ENCODE measurements at places on chromosomes 3 and 15.

- DNase-seq = no peak
Measured at GRCh38 chr3:51798411-51798963, 19.4 kb upstream of the IQCF6 start.

- DNase-seq = no peak
Measured at GRCh38 chr15:99929266-99929665, 196.0 kb upstream of the LYSMD4 start.

DNA sequence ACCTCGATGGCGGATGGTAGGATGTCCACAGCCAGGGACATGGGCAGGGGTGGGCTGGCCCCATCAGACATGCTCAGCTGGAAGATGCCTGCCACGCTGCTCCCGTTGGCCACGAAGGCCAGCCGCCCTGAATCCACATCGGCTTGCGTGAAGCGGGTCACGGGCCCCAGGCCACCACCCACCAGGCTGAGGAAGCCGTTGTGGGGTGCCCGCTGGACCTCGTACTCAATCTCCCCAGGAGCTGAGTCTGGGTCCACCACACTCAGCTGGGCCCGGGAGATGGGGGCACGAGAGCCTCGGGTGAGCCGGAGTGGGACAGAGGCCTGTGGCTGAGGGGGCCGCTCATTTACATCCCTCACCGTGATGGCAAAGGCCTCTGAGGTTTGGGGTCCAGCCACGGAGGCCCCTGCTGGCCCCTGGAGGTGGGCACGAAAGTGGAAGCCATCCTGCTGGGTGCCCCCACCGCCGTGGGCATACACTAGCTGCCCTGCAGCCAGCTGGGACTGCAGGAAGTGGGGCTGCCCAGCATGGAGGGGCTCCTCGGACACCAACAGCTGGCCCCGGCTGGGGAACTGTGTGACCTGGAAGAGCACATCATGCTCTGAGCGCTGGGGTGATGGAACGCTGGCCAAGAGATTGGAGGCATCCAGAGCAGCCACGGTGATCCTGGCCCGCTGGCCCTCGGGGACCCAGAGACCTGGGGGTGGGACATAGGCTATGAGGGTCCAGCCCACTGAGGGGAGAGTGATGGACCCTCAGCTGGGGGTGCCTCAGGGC, 29.2 kb downstream of the SNX33 start:
- no peak for DNase-seq

GRCh38 chr15:35540885-35541284, 5.1 kb downstream of the DPH6 start:
- DNase-seq = no peak

GRCh38 chr15:41292521-41292920, 39.9 kb downstream of the OIP5 start:
- no peak for DNase-seq

GRCh38 chr3:48445277-48445882, 1.2 kb upstream of the ATRIP start:
- DNase-seq = no peak

GRCh38 chr3:81216192-81216591, 545.3 kb downstream of the GBE1 start:
- no peak for DNase-seq

GRCh38 chr15:81531109-81531592, 157.1 kb upstream of the TMC3 start:
- DNase-seq = no peak
